ENCODE measurements at places on chromosomes 12 and 14.

DNA sequence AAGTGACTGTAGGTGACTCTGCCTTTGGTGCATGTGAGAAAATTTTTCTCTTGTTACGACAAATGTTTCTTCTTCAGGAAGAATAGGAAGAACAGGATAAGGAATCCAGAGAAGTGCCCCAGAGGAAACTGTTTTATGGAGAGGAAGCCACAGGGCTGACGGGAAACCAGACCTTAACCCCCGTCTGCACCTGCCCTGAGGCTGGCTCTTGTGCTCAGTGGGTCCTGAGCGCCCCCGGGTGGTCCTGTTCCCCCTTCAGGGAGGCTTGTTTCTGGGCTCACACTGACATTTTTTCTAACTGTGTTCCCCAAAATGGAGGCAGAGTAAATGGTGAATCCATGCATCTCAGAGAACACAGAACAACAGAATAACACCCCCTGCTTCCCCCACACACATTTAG lies 691.8 kb downstream of the TMEM121 start:
- no peak for DNase-seq

GRCh38 chr12:55842681-55843429 lies at the start of gene MMP19:
Gene MMP19, minus strand, starts transcription at chr12:55842936. Its CDS starts 106 bp downstream, at chr12:55842830.
- DNase-seq: no peak

DNA sequence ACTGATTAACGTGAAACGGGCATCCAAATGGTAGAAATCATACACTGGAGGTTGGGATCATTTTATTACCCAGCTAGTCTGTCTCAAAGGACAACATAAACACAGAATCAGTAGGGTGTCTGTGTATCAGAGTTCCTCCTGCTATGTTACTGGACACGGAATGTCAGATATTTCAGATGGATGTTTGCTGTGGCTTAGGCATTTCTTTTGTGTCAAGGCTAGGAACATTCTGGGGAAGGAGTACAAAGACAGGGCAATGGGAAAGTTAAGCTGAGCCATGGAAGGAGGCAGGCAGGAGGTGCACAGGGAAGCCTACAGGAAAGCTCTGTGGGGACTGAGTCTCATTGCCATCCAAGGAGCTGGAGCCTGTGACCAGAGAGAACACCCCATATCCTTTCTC lies 254.6 kb downstream of the C12orf75 start:
- DNase-seq: no peak

DNA sequence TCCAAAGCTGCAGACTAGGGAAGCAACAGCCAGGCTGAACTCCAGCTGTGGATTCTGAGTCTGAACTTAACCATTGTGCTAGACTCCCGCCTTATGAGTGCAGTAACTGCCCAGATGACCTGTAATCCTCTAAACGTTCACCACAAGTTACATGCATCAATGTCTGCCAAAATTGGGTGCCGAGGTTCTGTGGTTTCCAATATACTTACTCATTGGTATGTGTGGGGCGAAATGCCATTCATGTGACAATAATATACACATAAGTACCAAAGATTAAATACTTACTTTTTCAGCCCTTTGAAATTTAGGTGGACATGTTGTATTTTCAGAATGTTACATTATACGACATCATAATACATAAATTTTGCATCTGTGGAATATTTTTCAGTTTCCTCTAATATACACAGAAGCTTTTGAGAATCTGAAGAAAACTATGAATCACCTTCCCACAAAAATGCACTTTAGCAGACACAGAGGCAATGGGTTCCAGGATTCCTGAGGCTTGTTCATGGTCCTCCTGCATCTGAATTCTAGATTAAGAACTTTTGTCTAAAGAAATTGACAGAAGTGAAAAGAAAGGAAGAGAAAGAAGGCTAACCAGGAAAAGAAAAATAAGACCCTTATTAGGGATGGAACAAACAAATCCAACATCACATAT lies 31.7 kb downstream of the GRIP1 start:
- DNase-seq: no peak

DNA sequence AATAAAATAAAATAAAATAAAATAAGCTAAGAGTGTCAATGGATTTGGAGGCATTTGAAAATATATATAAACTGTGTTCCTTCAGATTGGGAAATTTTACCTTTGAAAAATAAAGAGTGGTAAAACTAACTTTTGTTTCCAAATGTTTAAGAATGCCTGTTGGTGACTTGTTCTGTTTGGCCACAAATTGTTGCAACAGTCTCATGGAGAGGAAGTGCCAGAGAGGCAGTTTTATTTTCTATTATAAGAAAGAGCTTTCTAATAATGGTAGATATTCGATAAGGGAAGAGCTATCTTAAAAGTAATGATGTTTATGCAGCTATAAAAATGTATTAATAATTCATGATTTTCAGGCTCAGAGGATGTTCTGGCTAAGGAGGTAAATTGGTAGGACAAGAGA lies 68.8 kb upstream of the MDGA2 start:
- DNase-seq: no peak

- no peak for DNase-seq
These were observed 32.2 kb upstream of the SPTLC2 start for GRCh38 chr14:77648520-77649200.
